ENCODE measurements at places on chromosomes 3 and 15. TPM values are rescaled to one million over a fixed set of nuclear protein-coding genes. Genes with fewer than 3 reads are reported as not detected.

The NAA80 gene
- 9.0 TPM for total RNA-seq

The MNS1 gene
- 0.67 TPM for total RNA-seq

The PLCH1 gene
- total RNA-seq, result 0.05 TPM

The VEPH1 gene
- 0.26 TPM for total RNA-seq

The INSYN1 gene
- not detected for total RNA-seq

The KBTBD13 gene
- total RNA-seq, result not detected

The DPPA4 gene
- total RNA-seq, result 0.40 TPM

The SCN11A gene
- not detected for total RNA-seq

The CHRM5 gene
- total RNA-seq, result not detected

The SGO1 gene
- 16.5 TPM for total RNA-seq

The ACKR2 gene
- total RNA-seq, result 0.36 TPM

The P2RY14 gene
- not detected for total RNA-seq

The DUOXA1 gene
- 0.08 TPM for total RNA-seq

The AGBL1 gene
- not detected for total RNA-seq
